ENCODE measurements at places on chromosomes 3 and 15.

GRCh38 chr3:10015461-10015904 lies 10.8 kb upstream of the FANCD2 start:
- peak; percentile 55 for DNase-seq

GRCh38 chr3:13219077-13219901 lies 146.1 kb upstream of the IQSEC1 start:
- DNase-seq, result no peak

DNA sequence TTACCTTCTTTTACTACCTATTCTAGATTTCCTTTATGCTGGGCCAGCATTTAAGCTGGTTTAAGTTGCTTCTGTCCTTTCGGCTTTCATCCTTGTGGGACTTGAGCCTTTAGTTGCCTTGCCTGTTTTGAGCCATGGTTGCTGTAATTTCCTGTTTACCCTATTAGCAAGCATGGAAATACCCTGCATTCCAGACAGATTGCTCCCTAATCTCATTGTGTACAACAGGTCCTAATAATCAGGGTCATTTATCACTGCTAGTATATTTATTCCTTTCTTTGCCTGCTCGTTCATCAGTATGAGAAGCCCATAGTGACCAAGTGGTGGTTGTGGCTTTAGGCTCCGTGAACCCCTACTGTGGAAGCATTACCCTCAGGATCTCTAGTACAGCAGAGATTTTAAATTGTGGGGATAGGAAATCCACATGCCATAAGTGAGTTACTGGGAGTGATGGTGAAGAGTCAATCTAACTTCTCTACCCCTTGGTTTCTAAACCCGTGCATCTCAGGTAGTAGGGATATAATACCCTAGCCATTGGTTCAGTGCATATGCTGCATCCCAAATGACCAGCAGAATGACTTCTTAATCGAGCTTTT lies 31.9 kb downstream of the NCK1 start:
- DNase-seq, result no peak

GRCh38 chr3:120495809-120496208 lies 45.0 kb upstream of the FSTL1 start:
- no peak for DNase-seq

DNA sequence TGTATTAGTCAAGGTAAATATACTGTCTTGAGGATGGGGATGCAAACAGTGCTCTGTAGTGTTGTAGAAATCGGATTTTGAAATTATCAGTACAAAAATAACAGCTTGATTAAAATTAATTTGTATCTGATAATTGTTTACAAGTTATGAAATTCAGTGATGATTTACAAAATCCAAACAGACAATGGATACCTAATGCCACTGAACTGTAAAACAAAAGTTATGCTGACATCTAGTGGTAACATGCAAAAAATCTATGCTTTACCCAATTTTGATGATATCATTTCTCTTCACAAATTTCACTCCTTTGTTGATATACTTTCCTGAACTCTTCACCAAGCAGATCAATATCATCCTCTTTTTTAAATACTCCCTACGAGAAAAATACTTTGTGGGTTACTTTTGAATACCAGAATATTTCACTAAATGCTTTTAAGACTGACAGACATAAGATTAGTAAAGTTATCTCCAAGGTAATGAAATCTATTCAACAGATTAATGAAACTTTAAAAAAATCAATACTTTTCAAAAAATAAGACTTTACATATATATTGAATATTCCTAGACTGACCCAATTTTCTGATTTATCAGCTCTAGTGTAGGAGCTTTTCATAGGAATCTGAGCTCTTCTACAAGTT lies 36.0 kb downstream of the MNS1 start:
- peak; percentile 36 for DNase-seq

GRCh38 chr15:42523331-42523730 lies 25.3 kb downstream of the LRRC57 start:
- no peak for DNase-seq

DNA sequence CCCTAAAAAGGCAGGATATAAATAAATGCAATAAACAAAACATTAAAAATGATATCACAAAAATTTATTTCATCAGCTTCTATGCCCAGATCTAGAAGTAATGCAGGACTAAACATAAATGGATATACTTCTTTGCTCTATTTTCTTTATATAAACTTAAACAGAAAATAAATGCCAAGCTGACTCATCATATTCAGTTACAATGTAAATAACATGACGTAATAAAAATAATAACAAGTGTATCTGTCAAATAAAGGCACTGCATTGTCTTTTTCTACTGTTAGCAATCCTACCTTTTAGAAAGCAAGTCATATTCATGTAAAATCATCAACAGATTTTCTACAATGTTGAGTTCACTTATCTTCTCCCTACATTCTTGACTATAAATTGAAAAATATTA lies 61.6 kb downstream of the NEK10 start:
- DNase-seq, result no peak
